ENCODE measurements at places on chromosomes 1 and 21. TPM values are rescaled to one million over a fixed set of nuclear protein-coding genes. Genes with fewer than 3 reads are reported as not detected.

The CKS1B gene
- 213 TPM for total RNA-seq

The CR1L gene
- total RNA-seq: 1.00 TPM

The MTFR1L gene
- 25.8 TPM for total RNA-seq

The CELA2B gene
- not detected for total RNA-seq

The TTC34 gene
- 0.13 TPM for total RNA-seq

The MXRA8 gene
- 0.34 TPM for total RNA-seq

The VWA1 gene
- total RNA-seq: 49.0 TPM

The FMO2 gene
- total RNA-seq: not detected

The PLPPR5 gene
- total RNA-seq: not detected

The ESPN gene
- total RNA-seq: 0.67 TPM

The FOXD2 gene
- total RNA-seq: 0.33 TPM

The A3GALT2 gene
- total RNA-seq: not detected

The TP73 gene
- total RNA-seq: not detected

All from mammary microvascular endothelial cell (primary cell).